ENCODE measurements at places on chromosomes 5 and 9.

DNA sequence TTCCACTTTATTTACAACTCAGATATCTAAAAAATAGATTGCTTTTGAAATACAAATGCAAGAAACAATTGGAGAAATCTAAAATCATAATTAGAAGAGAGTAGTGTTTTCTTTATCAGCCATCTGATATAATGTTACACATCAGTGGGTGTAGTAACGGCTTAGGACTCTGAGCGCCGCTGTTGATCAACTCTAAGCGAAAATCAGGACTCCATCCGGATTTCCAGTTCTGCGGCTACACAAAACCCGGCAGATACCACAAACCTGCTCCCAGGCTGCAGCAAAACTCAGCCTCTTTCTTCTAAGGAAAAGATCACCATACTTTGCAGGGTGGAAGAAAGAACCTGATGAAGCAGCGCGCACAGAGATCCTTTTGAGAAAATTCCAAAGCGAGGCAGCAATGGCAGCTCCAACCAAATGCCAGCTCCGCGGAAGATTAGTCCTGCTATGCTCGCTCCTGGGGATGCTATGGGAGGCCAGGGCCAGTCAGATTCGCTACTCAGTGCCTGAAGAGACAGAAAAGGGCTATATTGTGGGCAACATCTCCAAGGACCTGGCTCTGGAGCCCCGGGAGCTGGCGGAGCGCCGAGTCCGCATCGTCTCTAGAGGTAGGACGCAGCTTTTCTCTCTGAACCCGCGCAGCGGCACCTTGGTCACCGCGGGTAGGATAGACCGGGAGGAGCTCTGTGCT, at the start of gene PCDHGA9:
PCDHGA9 (plus strand) TSS at position 226 of the 691 bp plus-strand sequence; CDS start at position 401, 175 bp downstream.
- no peak for DNase-seq

- DNase-seq: no peak
Observed at GRCh38 chr5:167985373-167985772, 306.1 kb upstream of the WWC1 start.

GRCh38 chr5:1921711-1922110, 39.0 kb upstream of the IRX4 start:
- DNase-seq: no peak

GRCh38 chr5:37695647-37696046, 144.2 kb downstream of the GDNF start:
- DNase-seq: no peak

DNA sequence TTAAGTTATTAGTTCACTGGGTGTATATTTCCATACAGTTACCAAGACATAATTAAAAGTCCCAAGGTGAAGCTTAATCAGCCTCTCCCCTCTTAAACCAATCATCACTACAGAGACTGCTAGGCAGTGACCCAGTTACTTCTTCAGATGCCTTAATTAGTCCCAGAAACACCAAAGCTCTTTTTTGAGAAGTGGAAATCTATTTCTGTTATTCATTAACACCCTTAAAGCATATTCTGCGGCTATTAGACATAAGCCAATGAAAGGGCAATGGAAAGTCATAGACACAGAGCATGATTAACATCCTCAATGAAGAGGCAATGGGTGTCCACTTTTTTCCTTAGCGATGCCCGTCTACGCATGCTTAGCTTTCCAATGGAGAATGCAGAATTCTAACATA, 48.3 kb upstream of the DNAH5 start:
- DNase-seq: no peak

GRCh38 chr5:52779213-52779612, 8.5 kb upstream of the ITGA1 start:
- DNase-seq: no peak

DNA sequence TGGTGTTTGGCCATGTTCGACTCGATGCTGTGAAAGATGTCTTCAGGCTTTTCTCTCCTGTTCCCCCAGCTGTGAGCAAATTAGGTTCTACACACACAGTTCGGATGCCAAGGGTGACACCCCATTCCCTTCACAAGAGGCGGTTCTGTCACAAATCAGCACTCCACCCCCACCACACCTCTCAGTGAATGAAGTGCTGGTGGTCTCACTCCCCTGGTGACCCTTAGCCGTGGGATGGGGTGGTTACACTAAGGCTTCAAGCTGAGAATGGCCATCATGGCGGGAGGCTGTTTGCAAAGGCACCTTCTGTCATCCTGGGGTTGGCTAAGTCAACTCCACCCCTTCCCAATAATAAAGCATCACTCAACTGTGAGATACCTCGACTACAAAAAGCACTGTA, 26.4 kb downstream of the AMBP start:
- no peak for DNase-seq

DNA sequence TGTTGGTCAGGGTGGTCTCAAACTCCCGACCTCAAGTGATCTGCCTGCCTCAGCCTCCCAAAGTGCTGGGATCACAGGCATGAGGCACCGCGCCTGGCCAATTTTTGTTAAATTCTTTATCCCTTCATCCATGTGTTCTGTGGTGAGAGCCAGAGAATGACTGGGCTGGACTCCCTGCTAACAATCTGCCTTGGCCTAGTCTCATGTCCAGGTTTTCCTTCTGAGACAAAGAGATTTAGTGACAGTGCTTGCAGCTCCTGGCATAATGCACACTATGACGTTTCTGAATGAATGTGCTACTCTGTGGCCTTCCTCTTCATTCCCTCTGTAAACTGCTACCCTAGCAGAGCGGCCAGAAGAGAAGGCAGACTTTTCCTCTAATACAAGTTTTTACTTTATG, 79.3 kb downstream of the FOXD1 start:
- no peak for DNase-seq

DNA sequence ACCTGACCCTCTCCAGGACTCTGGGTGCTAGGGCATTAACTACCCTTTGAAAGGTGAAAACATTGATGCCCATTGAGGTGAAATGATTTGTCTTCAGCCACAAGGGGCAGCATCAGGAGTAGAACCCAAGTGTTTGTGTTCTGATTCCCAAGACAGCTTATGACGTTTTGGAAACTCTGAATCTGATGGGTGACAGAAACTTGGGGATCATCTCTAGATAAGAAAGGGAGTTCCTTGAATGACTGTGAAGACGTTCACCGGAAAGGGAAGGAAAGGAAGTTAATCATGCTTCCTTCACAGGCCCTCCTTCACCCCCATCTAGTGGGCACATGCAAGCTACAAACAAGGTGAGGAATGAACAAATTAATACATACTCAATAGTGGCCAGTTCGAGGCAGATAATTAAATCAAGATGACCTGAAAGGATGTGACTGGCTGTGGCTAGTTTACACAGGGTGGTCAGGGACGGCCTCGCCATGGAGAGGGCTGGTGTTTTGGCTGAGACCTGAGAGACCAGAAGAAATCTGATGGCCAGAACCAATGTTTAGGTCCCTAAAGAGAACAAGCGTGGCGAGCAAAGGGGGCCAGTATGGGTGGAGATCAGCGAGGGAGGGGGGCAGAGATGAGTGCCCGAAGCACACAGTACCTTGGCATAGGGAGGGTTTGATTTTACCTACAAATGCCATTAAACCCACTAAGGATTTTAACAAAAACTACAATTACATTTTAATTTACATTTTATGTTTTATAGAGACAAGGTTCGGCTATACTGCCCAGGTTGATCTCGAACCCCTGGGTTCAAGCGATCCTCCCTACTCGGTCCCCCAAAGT, 937 bp upstream of the SLC26A2 start:
- DNase-seq: peak; percentile 54

- DNase-seq: no peak
Observed at GRCh38 chr9:34171753-34172535, 6.9 kb upstream of the UBAP1 start.
